ENCODE measurements at places on chromosomes 3 and 15. TPM values are rescaled to one million over a fixed set of nuclear protein-coding genes. Genes with fewer than 3 reads are reported as not detected.

GRCh38 chr3:4138786-4139431 is 164.3 kb upstream of the SETMAR start:
- DNase-seq, result no peak

DNA sequence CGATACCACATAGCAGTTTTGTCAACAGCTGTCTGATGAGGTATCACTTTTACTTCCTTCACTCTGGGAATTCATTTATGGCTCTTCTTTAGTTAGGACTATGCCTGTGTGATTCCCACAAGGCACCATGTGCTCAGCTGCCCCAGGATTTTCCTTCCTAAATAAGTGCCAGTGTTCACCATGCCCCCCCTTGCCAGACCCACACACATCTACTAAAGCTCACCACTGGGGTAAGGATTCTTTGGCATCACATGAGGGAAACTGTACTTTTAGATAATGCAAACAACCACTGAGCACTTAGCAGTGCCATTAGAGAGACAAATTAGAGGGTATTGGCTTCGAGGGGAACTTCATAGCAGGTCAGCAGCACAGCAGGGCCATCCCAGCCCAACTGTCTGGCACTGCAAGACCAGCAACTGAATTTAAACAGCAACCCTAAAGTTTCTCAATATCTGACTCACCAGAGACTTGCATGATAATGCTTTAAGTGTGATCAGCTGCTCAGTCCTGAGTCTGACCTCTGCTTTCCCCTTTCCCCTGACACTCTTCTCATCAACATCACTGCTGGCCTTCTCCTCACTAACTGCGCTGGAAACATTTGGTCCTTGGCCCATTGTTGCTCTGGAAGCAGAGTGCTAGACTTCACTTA is 114.3 kb downstream of the STAC start:
- DNase-seq, result peak; percentile 94

- DNase-seq, result no peak
Observed at GRCh38 chr3:56322862-56323261, 145.4 kb downstream of the ERC2 start.

GRCh38 chr15:46622851-46623250 is 988.0 kb downstream of the SQOR start:
- DNase-seq, result no peak

DNA sequence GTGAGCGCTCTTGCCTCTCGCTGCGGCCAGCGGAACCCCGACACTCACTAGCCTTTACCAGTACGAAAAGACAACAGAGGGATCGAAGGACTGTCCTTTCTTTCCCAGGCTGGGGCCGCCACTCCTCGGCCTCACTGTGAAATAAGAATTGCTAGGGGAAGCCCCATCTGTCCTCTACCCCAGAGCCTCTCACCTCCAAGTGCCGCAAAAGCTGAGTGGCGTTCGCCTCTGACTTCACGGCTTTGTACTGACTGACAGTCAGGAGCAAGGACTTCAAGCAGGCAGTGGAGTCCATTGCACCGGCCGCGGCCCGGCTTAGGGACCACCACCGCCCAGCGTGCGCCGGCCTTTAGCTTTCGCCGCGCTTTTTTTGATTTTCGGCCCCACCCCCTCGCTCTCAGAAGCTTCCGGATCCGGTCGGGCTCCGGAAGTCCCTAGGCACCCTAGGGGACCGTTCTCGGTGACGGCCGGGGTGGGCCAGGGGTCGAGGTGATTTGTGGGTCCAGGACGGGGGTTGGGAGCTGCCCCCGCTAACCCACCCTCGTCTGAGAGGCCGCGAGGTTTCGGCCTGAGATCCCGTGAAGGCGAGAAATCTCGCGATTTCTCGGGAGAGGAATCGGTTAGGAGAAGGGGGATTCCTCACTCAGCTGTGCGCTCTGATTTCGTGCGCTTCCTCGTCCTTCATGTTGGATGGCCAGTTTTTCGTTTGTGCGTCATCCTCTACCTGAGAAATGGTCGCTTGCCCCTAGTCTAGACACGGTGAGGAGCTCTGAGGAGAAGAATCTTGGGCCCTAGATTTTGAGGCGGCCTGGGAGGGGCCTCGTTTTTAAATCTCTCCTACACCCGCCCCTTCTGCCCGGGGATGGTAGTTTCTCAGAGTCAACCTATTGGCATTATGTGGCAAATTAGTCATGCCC is at the start of the genes CIP2A and DZIP3:
Gene CIP2A (minus strand): TSS at position 358 of the 917 bp plus-strand sequence. CDS start 63 bp downstream, at position 295.
Gene DZIP3 (plus strand): TSS at position 642 of the 917 bp plus-strand sequence. CDS start 15,685 bp downstream, outside the sequence.
- peak; percentile 91 for DNase-seq

GRCh38 chr3:115436767-115437301 is 186.5 kb upstream of the GAP43 start:
- DNase-seq, result peak; percentile 96

DNA sequence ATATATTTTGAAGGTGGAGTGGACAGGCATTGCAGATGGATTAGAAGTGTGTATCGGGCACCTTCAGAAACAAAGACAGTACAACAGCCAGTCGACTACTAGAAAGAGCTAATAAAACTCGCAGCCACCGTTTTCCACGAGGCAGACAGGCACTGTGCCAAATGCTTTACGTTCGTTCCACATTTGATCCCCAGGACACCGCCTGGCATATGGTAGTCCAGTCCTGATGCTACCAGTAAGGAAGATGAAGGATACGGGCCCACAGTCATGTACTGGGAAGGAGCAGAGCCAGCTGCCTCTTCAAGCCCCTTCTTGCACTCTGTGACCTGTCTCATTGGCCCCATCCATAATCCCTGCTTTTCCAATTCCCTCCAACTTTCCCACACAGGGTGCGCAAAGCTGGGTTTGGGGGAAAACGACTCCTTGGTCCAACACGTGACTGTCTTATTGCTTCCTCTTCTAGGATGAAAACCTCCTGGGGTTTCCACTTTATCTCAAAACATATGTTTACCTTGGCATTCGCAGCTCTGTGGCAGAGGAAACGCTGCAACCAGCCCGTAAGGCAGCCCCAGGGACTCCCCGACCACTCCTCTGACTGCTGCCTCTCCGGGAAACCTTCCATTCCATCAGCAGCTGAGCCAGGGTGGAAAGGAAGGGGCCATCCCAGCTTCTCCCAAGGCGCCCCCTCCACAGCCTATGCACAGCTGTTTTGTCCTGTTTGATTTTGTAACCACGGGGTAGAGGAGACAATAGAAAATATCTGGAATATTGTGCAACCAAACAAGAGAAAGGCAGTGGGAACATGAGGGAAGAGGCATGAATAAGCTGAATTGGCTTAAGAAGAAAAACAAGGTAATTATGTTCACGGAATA is 107.4 kb downstream of the ADAMTS17 start:
- peak; percentile 20 for DNase-seq

TMEM266 gene
- not detected for total RNA-seq

SLC7A14 gene
- 6.1 TPM for total RNA-seq

PSMD6 gene
- 67.1 TPM for total RNA-seq

GOLGA8M gene
- total RNA-seq, result not detected

MRPS11 gene
- 28.8 TPM for total RNA-seq

All from fibroblast of the aortic adventitia (primary cell).